Kidney capillary endothelial cell (primary cell): ENCODE measurements at places on chromosomes 12 and 14.

DNA sequence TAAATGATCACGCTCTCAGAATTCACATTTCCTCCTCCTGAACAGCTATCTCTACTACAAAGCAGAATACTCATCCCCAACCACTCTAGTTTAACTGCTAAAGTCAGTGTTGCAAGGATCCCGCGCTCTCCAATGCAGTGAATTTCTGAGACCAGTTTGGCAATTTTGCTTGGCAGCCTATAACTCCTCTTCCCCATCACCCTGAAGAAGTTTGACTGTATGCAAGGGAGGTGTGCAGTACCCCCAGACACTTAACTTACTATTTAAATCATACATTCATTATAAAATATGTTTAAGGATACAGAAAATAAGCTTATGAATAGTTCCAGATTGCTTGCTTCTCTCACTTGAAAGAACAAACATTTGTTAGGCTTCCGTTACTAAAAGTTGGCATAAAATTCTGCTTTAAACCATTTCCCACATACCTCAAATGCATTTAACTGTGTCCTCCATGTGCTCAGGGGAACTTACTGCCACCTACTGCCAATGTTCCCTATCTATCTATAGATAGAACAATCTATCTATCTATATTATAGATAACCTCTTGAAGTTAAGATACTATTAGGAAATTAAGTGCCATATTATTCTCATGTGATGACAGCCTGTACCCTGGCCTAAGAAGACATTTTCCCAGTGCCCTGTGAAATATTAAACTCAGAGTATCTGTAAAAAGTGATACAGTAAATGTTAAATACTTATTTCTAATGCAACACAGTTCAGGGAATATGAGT is 2.4 kb downstream of the LGR5 start:
- DNase-seq = no peak

DNA sequence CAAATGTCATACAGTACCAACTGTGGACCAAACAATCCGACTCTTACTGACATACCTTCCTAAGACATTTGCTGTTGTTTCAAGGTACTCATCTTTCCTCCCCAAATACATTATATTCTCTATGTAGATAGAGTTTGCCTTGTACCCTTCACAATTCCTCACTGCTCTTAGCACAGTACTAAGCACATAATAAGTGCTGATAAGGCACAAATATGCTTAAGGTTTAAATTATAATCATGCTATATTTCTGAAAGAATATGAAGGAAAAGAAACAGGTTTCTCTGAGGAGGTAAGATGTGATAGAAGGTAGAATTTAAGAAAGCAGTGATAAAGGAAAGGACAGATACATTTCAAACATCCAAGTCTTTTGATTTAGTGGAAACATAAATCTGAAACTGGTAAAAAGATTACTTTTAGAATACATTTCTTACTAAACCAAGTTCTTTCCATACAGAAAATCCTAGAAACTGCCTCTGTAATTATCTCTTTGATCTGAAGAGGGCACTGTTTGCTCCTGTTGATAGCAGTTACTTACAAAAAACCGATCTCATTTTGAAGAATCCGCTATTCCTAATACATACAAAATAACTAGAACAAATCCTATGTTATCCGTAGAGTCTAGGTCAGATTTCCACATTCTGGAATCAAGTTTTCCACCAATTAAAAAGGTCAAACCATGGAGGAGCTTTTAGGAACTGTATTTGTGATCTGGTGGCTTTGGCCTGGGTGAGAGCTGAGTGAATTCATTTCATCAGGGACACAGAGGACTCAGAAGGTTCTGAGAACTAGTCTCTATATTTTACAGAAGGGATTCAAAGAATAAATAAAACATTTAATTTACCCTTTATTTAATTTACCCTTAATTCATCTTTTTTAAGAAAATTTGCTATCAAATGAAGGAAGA is 311.9 kb downstream of the DAD1 start:
- DNase-seq = peak; percentile 16

- peak; percentile 16 for DNase-seq
Measured at GRCh38 chr12:9340422-9341259, 132.4 kb upstream of the PZP start.

- DNase-seq = no peak
Measured at GRCh38 chr12:77357655-77358054, 292.3 kb upstream of the E2F7 start.

DNA sequence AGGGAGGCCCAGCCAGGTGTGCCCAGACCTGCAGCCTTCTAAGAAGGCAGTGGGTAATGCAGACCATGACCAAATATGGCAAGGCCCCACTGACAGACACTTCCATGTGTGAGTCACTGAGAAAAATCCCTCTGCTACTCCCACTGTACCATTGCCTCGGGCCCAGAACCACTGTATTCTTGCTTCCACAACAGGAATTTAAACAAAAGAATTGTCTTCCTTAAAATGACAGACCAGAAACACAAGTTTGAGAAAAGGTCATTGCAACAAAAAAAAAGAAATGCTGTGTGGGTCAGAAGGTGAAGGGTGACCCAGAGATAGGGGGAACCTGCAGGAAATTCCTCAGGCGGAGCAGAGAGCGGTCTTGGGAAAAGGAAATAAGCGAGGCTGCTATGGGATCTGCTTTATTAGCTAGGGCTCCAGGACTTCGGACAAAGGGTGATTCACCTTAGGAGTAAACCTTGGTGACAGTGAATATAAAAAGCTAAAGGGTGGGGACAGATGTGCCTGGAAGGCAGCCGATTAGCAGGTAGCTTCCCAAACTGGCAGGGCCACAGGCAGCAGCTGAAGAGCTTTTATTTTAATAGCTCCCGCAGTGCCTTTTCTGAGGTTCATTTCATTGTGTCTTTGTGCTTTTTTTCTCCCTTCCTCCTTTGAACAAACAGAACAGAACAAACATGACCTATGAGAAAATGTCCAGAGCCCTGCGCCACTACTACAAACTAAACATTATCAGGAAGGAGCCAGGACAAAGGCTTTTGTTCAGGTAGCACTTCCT is 185.3 kb upstream of the BCL2L14 start:
- DNase-seq = peak; percentile 88

- no peak for DNase-seq
Measured at GRCh38 chr14:23365036-23365731, at the start of gene EFS. TSS of gene EFS (minus strand) at chr14:23365172. CDS start at chr14:23365025, 147 bp downstream.

GRCh38 chr12:59834659-59835474 is 239.0 kb downstream of the SLC16A7 start:
- DNase-seq = no peak

GRCh38 chr14:105148604-105149145 is 19.9 kb downstream of the JAG2 start:
- DNase-seq = no peak

GRCh38 chr14:94427016-94427613 is 25.5 kb downstream of the SERPINA11 start:
- no peak for DNase-seq

DNA sequence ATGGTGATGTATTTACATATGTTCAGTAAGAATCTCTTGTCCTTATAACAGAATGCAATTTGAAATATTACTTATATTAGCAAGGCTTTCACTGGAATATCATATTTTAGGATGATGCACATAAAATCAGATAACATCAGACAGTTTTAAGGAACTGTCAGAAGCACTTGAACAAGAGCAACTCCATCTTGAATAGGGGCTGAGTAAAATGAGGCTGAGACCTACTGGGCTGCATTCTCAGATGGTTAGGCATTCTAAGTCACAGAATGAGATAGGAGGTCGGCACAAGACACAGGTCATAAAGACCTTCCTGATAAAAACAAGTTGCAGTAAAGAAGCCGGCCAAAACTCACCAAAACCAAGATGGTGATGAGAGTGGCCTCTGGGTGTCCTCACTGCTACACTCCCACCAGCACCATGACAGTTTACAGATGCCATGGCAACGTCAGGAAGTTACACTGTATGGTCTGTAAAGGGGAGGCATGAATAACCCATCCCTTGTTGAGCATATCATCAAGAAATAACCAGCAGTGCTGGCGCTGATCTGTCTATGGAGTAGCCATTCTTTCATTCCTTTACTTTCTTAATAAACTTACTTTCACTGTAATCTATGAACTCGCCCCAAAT is 27.6 kb upstream of the ETV6 start:
- peak; percentile 10 for DNase-seq

DNA sequence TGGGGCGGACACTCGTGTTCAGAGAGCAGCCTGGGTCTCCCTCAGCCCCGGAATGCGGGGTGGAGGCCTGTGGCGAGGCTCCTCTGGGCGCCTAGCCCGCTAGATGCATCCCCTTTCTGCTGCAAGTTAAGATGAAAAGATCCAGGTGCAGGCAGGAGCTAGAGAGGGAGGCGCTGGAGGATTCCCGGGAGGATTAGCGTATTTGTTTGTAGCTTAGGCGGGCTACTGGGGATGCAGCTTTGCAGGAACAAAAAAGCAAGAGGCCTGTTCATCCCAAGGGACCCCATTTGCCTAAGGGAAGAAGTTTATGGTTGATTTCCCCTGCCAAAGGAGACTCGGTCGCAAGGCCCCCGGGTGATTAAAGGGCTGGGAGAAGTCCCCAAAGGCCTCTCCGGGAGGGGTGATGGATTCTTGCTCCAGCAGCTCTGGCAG is 824 bp downstream of the CCDC177 start:
- no peak for DNase-seq

- DNase-seq = no peak
Measured at GRCh38 chr14:34003691-34004090, 52.8 kb upstream of the EGLN3 start.

DNA sequence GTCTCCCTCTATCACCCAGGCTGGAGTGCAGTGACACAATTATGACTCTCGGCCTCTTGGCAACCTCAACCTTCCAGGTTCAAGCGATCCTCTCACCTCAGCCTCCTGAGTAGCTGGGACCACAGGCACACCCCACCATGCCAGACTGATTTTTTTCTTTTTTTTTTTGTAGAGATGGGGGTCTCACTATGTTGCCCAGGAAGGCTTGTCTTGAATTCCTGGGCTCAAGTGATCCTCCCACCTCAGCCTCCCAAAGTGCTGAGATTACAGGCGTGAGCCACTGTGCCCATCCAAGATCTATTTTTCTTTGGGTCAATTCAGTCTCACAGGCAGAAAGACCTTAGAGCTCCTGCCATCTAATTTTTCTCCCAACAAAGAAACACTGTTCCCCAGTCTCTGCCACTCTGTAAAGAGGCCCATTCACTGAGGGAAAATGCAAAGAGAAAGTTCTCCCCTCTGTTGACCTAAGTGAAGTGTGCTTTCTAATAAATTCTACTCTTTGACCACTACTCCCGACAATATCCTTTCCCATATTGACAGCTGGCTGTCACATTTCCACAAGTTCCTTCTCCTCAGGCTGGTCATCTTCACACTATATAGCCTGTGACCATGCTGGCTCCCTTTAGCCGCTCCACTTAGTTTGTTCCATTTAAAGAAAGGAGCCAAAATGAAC is 23.3 kb downstream of the TMED8 start:
- no peak for DNase-seq

DNA sequence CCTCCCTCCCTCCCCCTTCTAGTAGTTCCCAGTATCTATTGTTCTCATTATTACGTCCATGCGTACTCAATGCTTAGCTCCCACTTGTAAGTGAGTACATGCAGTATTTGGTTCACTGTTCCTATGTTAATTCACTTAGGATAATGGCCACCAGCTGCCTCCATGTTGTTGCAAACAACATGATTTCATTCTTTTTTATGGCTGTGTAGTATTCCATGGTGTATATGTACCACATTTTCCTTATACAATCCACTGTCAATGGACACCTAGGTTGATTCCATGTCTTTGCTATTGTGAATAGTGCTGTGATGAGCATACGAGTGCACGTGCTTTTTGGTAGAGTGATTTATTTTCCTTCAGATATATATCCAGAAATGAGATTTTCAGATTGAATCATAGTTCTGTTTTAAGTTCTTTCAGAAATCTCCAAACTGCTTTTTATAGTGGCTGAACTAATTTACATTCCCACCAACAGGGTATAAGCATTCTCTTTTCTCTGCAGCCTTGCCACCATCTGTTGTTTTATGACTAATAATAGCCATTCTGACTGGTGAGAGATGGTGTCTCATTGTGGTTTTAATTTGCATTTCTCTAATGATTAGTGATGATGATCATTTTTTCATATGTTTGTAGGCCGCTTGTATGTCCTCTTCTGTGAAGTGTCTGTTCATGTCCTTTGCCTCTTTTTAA is 17.9 kb upstream of the CLEC7A start:
- no peak for DNase-seq

- DNase-seq = peak; percentile 27
Measured at GRCh38 chr12:76083246-76083903, 1.1 kb downstream of the NAP1L1 start.

- DNase-seq = no peak
Measured at GRCh38 chr12:22640851-22641250, 15.9 kb downstream of the ETNK1 start.

DNA sequence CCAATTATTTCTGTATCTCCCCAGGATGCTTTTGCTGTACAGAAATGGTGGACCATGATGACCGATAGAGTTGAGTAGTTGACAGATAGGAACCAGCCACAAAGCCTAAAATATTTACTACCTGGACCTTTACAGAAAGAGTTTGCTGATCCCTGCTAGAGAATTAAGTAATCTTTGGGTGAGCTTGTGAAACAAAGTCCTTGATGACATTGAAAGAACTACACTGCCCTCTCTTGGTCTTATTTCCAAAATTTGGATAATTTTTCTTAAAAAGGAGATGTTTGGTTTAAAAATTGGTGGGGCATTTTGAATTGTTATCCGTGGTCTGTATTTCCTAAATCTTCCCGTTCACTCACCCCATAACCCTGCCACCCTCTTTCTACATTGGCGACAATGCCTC is 13.7 kb upstream of the TCTN1 start:
- peak; percentile 48 for DNase-seq

GRCh38 chr12:43277651-43278540 is 274.1 kb downstream of the ADAMTS20 start:
- no peak for DNase-seq

- no peak for DNase-seq
Measured at GRCh38 chr12:51820526-51821439, 27.7 kb downstream of the FIGNL2 start.

- no peak for DNase-seq
Measured at GRCh38 chr14:73753887-73754795, 40.0 kb upstream of the PNMA1 start.

- DNase-seq = no peak
Measured at GRCh38 chr12:70885956-70886355, 34.6 kb downstream of the PTPRR start.

DNA sequence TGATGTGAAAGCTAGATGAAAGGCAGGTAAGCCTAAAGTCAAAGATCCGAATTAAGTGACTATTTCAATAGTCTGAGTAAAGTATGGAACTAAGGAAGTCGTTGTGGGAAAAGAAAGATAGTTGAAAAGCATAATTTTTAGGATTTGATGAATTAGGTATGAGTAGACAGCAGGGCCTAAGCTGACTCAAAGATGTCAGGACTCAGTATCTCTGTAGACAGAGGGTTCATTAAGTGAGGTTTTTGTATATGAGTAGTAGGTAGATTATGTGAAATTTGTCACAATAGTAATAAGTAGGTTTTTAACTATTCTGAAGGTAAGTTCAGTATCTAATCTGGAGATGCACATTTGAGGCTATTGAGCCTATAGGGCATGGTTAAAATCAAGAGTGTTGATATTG is 196.4 kb downstream of the RASSF9 start:
- no peak for DNase-seq

GRCh38 chr12:54047964-54048303 is 5.7 kb upstream of the HOXC4 start:
- DNase-seq = no peak

- DNase-seq = peak; percentile 8
Measured at GRCh38 chr14:59067127-59067894, 121.2 kb upstream of the DAAM1 start.

- DNase-seq = no peak
Measured at GRCh38 chr12:71134405-71134804, 23.4 kb downstream of the TSPAN8 start.

- DNase-seq = no peak
Measured at GRCh38 chr12:112413855-112414625, 4.6 kb upstream of the RPL6 start.
